ENCODE measurements at places on chromosomes 16 and 17.
A peak's percentile ranks its signal among the peaks of the same experiment; 100 is the strongest.

- DNase-seq = no peak
These were observed 19.8 kb downstream of the B9D1 start for GRCh38 chr17:19342611-19343255.

GRCh38 chr17:48513666-48514455 lies 16.9 kb downstream of the HOXB1 start:
- DNase-seq = no peak

GRCh38 chr17:38577244-38577643 lies 28.5 kb downstream of the SRCIN1 start:
- DNase-seq = no peak

- DNase-seq = no peak
These were observed 88.2 kb upstream of the HAS3 start for GRCh38 chr16:69017036-69017783.

GRCh38 chr17:39156491-39156890 lies 5.1 kb upstream of the PLXDC1 start:
- DNase-seq = no peak

GRCh38 chr17:1562176-1562643 lies 382 bp downstream of the PITPNA start:
- no peak for DNase-seq

DNA sequence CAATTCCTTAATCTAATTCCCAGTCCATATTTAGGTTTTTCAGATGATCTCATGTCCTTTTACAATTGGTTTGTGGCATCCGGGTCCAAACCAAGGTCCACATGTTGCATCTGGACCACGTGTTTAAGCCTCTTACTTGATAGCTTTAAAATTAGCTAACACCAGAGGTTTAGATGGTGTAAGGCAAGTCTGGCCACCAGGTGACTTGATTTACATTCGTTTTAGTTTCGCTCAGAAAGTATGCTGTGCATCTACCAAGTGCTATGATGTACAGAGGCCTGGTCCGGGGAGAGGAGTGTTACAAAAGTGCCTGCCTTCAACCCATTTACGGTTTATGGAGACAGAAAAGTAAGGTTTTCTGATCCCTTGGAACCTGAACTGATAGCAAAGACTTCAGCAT lies 878 bp upstream of the DNAJA2 start:
- DNase-seq = no peak

DNA sequence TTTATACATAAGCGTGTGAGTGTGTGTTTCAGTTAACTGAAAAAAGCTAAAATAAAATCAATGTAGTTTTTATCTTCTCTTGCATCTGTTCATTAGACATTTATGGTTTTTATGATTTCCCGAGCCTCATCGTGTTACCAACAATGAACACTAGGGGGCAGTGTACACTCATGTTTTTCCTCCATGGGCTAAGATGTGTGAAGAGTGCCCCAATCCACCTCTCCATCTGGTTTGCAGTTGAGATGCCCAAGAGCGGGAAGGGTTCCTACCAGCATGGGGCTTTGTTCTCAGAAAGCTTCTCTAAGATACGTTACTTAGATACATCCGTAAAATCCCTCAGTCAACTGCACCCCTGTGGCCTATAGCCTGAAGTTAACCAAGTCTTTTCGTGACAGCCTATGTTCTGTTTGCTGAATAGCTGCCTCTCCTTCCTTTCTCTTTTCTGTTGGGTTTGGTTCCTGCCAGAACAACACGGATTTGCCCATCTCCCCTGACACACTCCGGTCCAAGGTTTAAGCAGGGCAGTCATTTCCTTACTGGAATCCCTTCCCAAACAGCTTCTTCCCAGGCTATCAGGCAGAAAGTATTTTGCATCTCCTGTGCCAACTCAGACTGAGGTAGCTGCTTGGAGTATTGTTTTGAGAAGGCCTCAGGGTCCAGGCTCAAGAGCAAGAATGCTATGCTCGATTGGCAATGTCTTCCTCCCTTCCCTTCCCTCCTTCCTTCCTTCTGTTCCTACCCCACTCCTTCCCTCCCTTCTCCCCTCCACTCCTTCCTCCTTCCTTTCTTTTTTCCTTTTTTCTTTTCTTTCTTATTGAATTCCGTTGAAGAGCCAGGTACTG lies 12.9 kb upstream of the ELAC2 start:
- DNase-seq = no peak

DNA sequence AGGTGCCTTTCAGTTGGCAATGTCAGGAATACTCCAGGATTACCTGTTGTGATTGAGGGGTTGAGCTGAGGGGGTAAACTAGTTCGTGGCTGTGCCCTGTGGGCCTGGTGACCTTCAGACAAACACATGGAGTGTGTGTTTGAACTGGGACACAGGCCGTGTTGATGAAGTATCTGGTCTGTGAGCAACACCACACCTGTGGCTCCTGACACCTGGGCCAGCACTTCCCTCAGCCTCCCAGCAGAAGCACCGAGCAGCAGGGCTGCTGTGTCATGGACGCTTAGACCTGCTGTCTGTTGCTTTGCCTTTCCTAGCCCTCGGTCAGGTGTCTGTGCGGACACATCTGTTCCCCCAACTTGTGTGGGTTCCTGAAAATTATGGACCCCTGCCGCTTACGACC lies 82.9 kb downstream of the KSR1 start:
- DNase-seq = no peak

- no peak for DNase-seq
These were observed 52.2 kb downstream of the NDE1 start for GRCh38 chr16:15701975-15702970.

DNA sequence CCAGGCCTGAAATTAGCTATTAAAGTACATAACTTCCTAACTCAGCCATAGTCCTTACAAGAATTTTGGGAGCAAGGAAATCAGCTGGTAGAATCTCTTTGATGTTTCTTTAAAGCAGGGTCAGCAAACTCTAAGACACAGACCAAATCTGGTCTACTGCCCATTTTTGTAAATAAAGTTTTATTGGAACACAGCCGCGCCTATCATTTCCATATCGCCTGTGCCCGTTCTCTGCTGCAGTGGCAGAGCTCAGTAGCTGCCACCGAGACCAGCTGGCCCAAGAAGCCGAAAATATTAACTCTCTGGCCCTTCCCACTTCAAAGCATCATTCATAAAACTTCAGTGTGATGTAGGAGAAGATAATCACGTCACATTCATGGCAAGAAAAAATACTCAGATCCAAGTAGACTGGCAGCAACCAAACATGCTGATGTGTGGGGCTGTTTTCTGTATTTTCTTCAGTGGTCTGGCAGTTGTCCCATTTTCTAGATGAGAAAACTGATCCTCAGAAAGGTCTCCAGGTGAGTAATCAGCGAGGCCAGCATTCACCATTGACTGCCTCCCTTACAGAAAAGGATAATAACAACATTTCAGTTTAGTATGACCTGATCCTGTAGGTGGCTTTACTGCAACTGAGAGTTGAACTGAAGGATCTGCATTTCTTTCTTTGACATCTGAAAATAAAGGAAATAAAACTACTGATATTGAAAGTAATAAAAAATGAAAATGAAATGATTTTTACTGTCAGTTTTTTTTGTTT lies 18.0 kb upstream of the HSBP1 start:
- no peak for DNase-seq

- DNase-seq = no peak
These were observed 17.9 kb downstream of the BFAR start for GRCh38 chr16:14650629-14651028.

- no peak for DNase-seq
These were observed 9.6 kb upstream of the RNF112 start for GRCh38 chr17:19401321-19402010.

DNA sequence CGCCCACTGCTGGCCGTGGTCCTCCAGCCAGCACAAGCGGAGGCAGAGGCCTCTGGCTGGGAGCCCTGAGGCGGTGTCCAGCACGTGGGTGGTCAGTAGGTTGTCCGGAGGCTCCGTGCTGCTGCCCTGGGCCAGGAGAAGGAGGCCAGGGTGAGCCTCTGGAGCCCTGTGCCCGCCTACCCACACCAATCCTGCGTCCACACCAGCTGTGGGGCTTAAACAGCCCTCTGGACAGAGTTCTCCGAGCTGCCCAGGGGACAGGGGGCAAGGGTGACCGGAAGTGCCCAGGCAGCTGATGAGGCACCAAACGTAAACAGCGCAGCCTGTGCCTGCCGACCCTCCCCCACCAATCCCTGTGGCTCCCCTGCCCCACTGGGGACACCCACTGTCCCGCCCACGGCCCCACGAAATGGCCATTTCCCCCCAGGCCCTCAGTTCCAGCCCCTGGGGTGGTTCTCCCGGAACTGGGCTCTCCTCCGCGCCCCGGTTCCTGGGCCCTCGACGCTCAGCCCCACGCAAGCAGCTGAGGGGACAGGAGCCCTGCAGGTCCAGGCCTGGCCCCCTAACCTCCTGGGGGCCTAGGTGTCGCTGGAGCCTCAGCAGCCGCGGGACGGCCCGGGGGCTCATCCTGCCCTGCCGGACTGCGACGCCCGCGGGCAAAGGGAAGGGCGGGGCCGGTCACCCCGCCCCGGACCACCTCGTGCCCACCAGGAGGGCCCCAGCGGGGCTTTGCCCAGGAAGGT lies 27.9 kb upstream of the DBNDD1 start:
- DNase-seq = no peak

GRCh38 chr16:4194661-4195060 lies 47.2 kb downstream of the SRL start:
- no peak for DNase-seq

- DNase-seq = no peak
These were observed 4.4 kb downstream of the GPS1 start for GRCh38 chr17:82055965-82056728.

DNA sequence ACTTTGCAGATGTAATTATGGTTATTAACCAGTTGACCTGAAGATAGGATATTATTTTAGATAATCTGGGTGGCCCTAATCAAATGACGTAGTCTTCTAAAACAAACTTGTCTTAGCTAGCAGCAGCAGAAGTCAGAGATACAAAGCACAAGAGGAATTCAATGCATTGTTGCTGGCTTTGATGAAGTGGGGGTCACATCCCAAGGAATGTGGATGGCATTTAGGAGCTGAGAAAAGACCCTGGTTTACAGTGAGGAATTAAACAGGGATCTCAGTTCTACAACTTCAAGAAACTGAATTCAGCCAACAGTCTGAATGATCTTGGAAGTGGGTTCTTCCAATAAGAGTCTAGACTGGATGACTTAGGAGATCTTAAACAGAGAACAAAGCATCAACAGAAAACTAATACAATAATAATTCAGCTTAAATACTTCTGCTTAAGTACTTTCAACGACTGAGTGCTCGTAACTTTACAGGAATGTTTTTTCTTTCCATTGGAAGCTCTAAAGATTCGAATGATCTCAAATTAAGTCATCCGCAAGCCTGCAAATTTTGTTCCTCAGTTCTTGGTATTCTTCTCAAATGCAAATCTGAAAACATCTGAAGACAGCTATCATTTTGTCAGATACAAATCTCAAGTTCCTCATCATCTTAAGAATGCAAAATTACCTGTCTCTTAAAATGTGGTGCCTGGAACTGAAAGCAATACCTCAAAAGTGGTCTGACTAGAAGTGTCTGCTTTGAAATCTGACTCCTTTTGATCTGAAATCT lies 3.3 kb downstream of the C16orf46 start:
- no peak for DNase-seq

GRCh38 chr16:85387171-85387507 lies 226.0 kb upstream of the GSE1 start:
- no peak for DNase-seq

DNA sequence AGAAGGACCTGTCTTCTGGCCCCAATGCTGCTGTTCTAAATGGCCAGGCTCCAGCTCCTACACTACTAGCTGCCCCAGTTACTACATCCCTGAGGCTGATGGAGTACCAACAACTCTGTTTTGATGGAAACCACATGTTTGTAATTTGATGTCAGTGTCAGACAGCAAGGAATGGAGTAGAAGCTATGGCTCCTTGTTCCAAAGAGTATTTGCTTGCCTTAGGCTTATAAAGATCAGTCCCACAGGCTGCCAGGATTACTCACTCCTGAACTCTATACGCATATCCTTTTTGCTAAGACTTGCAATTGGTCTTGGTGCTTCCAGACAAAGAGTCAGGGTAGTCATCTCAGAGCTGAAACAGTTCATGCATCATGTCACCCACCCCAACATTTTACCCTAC lies 139.6 kb downstream of the HS3ST3A1 start:
- DNase-seq = no peak

GRCh38 chr17:12085076-12085949 lies 64.6 kb downstream of the MAP2K4 start:
- DNase-seq = no peak

- DNase-seq = no peak
These were observed 12.8 kb downstream of the GPR179 start for GRCh38 chr17:38330941-38331411.

GRCh38 chr17:12765548-12765947 lies 23.8 kb upstream of the ARHGAP44 start:
- peak; percentile 64 for DNase-seq

GRCh38 chr16:87604634-87605111 lies 2.4 kb downstream of the JPH3 start:
- DNase-seq = no peak

- no peak for DNase-seq
These were observed 2.7 kb downstream of the TBCD start for GRCh38 chr17:82754297-82755208.

DNA sequence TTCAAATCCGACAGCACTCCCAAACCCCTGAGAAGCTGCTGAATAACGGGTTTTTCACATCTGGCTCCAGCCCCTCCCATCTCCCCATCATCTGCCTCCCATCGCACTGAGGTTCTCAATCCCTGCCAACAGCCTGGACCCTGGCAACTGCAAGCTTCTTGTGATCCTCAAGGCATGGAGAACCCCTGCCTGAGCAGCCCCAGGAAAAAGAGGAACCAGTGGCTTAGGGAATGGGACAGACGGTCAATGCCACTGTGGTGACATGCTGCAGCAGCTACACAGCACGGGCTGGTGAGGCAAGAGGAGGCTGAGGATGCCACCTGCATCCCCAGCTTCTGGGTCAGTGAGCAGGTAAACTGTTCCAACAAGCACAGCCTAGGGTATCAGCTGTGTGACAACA lies 3.3 kb upstream of the MBTPS1 start:
- no peak for DNase-seq

DNA sequence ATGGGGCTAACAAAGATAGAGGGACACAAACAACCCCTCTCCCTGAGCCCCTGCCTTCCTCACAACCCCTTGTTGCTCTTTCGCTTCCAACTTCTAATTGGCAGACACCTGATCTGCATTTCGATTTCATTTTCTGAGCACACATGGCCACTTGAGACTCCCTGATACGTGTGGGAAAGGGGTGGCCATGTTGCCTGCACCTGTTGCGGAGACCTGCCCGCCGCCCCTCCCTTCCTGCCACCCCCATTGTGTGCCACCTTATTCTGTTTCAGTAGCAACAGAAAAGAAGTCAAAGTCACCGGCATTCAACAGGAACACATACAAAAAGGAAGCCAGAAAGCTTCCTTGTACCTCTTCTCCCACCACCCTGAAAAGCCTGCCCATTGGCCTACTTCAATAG lies 254.7 kb upstream of the SOX9 start:
- DNase-seq = no peak

All from thoracic aorta (tissue), 2 donors.